ENCODE measurements at places on chromosomes 2 and 18.

- DNase-seq = no peak
Observed at GRCh38 chr2:656676-657075, 20.5 kb downstream of the TMEM18 start.

- no peak for DNase-seq
Observed at GRCh38 chr2:38613126-38613848, 10.6 kb upstream of the HNRNPLL start.

DNA sequence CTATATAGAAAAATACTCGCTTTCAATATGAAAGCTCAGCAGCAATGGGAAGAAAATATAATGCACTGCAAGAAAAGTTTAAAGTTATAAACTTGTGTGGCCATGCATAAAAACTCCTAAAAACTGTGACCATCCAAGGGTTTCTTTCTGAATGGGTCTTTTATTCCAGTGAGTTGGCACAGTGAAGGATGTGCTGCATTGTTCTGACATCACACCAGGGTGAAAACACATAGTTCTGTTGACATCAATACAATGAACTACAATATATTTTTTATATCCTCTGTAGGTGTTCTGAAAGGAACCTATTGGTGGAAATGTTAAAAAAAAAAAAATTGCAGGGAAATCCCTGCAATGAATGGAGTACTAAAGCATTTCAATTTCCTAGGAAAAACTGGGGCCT is 80.2 kb downstream of the CDH20 start:
- no peak for DNase-seq

DNA sequence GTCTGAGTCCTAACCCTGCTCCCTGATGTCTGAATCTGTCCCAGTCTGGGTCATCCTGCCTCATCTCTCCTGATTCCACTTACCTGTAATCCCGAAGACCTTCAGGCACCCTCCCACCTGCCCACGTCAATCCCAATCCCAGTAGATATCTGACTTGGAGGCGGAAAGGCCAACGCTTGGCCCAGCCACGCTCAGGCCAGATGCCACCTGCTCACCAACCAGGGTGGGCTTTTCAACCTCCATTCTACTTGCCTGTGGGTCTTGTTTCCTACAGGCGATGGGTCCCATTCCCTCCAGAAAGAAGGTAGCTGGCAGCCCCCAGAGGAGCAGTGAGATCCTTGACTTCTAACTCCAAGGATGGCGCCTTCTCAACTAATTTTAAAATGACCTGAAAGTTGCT is 59.7 kb downstream of the INPP5D start:
- DNase-seq = no peak

DNA sequence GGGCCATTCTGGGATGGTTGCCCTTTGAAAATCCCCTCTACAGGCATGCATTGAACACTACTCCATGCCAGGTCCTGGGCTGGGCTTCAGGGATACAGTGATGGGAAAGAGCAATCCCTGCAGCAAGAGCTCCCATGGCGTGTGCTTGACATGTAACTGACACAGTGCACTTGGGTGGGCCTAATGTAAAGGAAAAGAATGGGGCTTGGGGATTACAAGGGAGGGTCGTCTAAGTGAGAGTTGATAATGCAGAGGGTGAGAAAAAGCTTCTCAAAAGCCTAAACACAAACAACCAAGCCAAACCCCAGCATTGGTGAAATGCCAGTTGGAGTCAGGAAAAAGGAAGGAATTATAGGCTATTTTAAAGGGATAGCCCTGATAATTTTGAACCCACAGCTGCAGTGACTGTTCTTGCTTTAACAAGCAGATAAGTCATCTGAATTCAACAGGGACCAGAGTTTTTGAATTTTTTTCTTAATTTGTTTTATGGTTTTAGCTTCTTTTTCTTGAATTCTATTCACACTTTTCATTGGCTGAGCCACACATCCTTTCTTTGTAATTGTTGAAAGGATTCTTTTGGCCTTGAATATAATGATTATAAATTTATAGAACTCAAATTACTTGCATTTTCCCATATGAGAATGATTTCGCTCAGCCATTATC is 308.7 kb downstream of the LPIN1 start:
- no peak for DNase-seq

GRCh38 chr2:196899976-196900375 is 26.5 kb downstream of the PGAP1 start:
- no peak for DNase-seq

- no peak for DNase-seq
Observed at GRCh38 chr18:13455471-13455870, 236.9 kb downstream of the LDLRAD4 start.

GRCh38 chr18:79274823-79275222 is 120.9 kb upstream of the NFATC1 start:
- DNase-seq = no peak

- peak; percentile 83 for DNase-seq
Observed at GRCh38 chr2:100381240-100381639, 36.2 kb downstream of the CHST10 start.

GRCh38 chr2:235601960-235602704 is 108.3 kb downstream of the AGAP1 start:
- no peak for DNase-seq

DNA sequence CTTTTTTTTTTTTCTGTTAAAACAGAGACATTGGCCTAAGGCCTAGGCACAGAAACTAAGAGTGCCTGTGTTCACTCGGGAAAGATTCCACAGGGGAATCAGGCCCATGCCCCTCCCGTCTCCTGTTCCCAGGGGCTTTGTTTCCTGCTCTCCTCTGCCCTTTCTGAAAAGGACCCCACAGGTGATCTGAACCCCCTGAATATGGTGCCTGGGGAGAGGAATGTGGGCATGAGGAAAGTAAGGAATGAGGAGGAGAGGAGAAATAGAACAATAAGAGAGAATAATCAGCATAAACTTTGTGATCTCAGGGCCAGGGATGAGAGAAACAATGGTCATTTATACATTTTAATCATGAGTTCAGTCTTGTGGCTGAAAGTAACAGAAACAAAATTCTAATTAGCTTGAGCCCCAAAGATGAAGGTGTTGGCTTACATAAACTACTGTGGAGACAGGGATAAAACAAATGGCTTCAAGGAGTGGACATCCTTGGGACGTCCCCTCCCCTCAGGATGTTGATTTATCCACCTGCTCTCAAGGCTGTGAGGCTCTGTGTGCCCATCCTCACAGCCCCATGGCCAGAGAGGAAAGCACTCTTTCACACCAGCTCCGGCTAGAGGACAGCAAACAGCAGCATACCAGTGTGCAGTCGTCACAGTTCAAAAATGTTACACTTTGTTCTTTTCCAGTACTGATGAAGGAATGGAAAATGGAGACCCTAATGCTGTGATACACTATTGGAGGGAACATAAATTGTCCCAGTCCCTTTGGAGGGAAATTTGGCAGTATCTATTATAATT is 46.4 kb upstream of the MRPL33 start:
- DNase-seq = no peak

- DNase-seq = no peak
Observed at GRCh38 chr2:22901471-22902179, 483.4 kb upstream of the KLHL29 start.

DNA sequence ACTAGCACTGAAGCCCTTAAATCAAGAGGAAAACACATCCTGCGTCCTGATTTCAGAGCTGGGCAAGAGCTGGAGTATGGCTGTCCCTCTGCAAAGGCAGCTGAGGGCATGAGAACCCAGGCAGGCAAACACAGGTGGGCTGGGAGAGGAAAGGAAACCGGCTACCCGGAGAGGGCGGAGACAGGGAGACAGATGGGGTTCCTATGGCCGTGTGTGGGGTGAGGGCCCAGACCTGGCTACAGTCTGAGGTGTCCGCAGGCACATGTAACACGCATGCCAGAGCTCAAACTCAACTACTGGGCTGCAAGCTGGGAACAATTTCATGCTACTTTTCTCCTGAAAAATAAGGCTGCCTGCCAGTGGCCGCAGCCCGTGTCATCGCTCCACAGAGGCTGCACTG is 2.7 kb downstream of the COPS9 start:
- no peak for DNase-seq

DNA sequence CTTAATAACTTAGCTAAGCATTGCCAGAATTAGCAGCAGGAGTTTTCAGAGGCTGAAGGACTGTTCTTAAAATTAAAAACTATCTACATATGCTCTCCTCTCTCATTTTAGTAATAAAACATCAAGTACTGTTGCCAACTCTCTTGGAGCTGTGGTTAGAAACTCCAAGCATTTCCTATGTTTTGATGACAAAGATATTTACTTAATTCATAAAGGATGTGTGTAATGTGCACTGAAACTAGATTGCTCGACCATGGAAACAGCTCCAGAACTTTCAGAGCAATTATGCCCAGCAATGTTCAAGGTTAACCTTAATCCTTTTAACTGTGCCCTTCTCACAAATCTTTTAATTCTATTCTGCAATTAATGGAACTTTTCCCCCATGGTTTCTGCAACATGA is 8.4 kb downstream of the GRP start:
- DNase-seq = no peak
